ENCODE measurements at places on chromosomes 5 and 9.

DNA sequence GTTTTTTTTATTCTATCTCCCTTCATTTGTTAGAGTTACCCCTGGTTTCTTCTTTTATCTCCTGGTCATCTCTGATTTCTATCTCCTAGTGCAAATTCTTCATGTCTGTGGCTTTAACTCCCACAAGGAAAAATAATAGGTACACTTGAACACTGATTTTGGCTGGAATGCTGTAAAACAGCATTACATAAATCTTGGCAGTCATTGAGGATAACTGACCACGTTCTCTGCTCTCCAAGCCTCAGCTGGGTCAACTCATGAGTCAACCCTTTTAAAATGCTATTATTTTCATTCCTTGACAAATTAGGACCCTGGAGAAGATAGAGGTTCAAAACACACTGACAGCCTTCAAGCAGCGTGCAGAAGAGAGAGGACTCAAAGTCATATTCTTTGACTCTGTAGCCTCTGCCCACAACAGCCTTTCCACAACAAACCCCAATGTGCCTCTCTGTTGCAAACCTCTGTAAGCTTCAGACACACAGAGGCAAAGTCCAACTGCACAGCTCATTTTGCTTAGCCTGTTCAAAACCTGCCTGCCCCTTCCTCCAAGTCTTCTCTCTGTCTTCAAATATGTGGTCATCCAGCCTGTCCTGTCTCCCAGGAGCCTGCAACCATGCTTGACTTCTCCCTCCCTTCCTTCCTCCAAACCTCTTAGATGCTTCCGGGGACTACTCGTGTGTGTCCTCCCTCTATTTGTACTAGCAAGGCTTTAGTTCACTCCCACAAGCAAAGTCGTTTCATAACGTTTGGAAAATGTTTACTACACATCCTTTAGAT, 398.4 kb downstream of the MED10 start:
- DNase-seq: no peak

DNA sequence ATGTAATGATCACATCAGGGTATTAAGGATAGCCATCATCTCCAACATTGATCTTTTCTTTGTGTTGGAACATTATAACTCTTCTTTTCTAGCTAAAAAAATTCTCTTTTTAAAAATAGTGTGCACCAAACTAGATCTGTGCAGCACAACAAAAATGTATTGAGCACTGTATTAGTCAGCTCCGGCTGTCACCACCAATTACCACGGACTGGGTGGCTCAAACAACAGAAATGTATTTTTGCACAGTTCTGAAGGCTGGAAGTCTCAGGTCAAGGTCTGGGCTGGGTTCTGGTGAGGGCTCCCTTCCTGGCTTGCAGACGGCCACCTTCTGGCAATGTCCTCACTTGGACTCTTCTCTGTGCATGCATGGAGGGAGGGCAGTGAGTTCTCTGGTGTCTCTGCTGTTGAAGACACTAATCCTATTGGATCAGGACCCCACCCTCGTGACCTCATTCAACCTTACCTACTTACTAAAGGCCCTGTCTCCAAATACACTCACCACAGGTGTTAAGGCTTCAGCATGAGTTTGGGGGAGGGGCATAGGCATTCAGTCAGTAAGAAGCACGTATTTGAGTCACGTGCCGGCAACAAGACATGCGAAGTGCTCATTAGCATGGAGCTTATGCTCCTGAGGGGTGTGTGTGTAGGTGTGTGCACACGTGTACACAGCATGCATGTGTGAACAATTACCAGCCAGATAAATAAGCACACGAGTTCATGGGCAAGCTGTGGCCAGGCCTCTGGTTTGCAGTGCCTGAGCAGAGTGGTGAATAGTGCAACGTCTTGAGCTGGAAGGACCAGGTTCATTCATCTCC, 89.4 kb upstream of the SH3PXD2B start:
- no peak for DNase-seq

- no peak for DNase-seq
Measured at GRCh38 chr5:85921590-85921989, 696.2 kb upstream of the COX7C start.

GRCh38 chr5:40224421-40224820, 455.3 kb upstream of the PTGER4 start:
- no peak for DNase-seq

GRCh38 chr5:58827463-58827862, 244.6 kb downstream of the RAB3C start:
- DNase-seq: no peak

Measured in stimulated activated CD4-positive, alpha-beta T cell treated with anti-CD3 and anti-CD28 coated beads, Interleukin-12 subunit alpha, Interleukin-12 subunit beta, amount 100 ng/mL, for 24 hours (primary cell).